OCI-LY7 (cell line): ENCODE measurements at places on chromosomes 11 and 22.

GRCh38 chr11:9047964-9048523 is 43.4 kb downstream of the SCUBE2 start:
- DNase-seq: no peak

DNA sequence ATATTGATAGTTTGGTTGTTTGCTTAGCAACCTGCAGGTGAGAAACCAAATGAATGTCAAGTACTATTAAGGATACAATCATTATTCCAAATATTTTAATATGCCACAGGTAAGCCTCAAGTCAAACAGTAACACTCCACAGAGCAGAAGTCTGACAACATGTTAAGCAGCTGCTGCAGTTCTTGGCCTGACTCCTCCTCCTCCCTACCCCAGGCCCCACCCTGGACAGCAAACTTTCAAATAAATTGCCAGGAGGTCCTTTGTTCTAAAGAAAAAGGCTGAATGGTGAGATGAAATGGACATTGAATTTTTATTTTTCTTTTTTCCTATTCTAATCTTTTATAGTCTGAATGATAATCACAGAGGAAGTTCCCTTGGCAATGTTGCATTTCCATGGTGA is 260.0 kb upstream of the POU2AF2 start:
- no peak for DNase-seq

GRCh38 chr11:70512716-70513115 is 114.4 kb downstream of the CTTN start:
- DNase-seq: no peak

DNA sequence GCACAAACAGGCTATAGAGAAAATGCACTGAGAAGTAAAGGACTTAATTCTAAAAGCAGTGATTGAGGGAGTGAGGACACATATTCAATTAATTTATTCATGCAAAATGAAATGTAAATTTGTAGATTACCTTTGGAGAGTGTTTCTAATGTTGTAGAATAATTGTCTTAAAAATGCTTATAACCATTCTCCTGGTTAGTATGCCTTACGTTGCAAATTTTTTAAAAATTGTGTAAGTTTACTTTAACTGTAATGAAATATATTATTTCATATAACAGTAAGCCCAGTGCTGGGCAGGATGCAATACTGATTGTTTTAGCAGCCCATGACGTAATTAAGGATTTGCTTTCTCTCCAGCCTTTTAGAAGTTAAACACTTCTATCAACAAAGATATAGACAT is 26.6 kb downstream of the OR52E1 start:
- no peak for DNase-seq

GRCh38 chr22:24706054-24706453 is 68.5 kb downstream of the PIWIL3 start:
- DNase-seq: no peak

DNA sequence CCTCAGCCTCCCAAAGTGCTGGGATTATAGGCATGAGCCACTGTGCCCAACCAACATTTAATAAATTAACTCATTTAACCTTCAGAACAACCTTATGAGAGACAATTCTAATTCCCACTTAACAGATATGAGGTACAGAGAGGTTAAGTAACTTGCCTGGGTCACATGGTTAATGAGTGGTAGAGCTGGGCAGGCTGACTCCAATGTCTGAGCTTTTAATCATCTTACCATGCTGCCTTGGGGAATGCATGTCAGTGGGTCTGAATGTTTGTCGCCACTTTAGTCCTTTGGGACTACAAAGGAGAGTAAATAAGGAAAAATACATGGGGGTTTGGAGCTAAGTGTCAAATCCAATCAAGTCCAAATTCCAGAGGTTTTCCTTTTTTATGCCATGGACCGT is 11.2 kb upstream of the PIK3C2A start:
- no peak for DNase-seq

GRCh38 chr11:35523331-35523768 is 2.1 kb downstream of the PAMR1 start:
- DNase-seq: no peak
